ENCODE measurements at places on chromosomes 7 and 10.

DNA sequence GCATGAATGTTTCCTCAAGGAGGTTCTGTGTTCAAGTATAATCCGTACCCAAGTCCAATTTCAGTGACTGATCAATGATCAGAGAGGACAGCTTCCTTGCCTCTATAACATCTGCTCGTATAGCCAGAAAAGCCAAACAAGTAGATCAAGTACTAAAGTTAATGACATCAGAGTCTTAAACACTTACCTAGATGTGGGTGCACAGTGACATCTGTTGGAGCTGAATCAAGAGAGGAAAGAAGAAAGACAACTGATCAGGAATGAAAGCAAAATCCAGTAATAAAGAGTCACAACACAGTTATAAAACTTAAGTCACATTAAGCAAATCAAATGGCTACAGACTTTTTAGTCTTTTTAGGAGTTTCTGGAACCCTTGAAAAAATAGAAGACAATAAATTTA, 236.5 kb downstream of the RELN start:
- no peak for DNase-seq

GRCh38 chr10:89741126-89741762, 39.9 kb downstream of the KIF20B start:
- no peak for DNase-seq

- DNase-seq, result no peak
Measured at GRCh38 chr10:128065881-128066534, 60.2 kb downstream of the MKI67 start.

- no peak for DNase-seq
Measured at GRCh38 chr7:54360075-54360840, 181.9 kb upstream of the VSTM2A start.

DNA sequence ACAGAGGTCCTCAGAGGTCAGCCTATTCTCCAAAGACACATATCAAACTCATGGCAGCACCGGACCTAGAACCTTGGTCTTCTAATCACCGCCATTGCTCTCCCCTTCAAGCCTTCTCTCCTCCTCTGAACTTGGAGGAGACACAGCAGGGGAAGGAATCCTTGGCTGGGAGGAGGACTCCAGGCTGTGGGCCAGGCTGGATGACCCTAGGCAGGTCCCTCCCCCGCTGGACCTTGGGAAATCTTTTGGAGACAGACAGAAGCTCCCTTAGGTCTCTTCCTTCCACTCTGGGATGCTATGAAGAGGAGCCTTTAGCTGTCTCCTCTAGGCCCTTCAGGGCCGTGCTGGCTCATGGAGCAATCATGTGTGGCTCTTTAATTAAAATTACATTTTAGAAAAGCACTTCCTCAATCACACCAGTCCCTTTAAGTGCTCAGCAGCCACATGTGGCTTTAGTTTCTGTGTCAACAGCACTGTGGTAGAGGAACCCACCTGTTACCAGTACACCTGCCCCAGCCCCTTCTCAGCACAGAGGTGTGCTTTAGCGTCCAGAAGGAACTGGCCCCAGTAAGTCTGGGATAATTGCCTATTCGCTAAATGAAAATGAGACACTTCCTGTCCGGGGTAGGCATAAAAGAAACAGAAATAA, 238.2 kb downstream of the CELF2 start:
- no peak for DNase-seq
